GM04503 (cell line): ENCODE measurements at places on chromosomes 6 and 20.

DNA sequence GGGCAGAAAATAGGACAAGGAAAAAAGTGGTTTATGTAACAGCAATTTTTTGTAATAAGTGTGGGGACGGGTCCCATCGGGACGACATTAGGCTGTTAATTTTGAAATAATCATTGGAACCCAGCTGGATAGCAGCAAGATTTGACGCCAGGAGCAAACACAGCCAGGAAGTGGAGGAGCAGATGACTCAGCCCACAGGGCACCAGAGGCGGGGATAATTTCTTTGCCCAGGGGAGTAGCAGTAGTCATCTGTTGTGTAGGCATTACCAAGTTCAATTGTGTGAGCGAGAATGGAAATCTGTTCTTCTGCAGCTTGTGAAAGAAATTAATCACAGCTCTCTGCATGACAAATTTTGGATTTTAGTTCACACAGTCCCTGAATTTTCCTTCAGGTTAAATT lies 22.6 kb upstream of the RIN2 start:
- DNase-seq = no peak

GRCh38 chr20:53364646-53365045 lies 229.0 kb downstream of the ZNF217 start:
- DNase-seq = no peak

DNA sequence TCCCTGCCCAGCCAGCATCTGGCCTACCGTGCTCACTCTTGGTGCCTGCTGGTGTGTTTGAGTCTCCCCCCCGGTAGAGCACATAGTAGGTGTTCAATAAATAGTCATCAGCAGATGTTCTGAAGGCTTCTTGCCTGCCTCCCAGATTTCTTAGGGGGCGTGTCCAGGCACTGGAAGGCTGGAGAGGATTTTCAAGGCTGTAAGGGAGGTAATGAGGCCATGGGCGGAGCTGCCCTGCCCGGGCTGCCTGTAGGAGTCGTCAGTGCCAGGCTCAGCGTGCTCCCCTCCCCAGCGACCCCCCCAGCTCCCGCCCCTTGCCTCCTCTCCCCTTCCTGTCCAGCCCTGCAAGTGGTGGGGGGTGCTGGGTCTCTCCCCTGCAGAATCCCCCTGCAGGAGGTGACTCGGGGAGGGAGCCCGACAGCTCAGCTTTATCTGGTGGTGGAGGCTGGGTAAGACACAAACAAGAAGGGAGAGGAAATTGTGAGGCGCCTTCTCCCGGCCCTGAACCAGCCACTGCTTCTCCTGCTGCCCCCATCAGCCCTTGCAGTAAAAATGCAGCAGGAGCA lies 55.9 kb downstream of the BCAS4 start:
- no peak for DNase-seq

DNA sequence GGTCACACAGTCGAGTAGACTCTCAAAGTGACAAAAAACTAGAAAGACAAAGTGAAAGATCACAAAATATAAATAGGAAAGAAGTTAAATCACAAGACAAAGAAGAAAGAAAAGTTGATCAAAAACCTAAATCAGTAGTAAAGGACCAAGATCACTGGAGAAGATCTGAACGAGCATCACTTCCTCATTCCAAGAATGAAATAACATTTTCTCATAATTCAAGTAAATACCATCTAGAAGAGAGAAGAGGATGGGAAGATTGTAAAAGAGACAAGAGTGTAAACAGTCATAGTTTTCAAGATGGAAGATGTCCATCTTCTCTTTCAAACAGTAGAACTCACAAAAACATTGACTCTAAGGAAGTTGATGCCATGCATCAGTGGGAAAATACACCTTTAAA lies 31.6 kb upstream of the GJA10 start:
- DNase-seq = no peak

DNA sequence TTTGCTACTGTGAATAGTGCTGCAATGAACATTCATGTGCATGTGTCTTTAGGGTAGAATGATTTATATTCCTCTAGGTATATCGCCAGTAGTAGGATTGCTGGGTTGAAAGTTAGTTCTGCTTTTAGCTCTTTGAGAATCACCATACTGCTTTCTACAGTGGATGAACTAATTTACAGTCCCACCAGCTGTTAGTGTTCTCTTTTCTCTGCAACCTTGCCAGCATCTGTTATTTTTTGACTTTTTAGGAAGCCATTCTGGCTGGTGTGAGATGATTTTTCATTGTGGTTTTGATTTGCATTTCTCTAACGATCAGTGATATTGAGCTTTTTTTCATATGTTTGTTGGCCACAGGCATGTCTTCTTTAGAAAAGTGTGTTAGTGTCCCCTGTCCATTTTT lies 40.0 kb downstream of the PLG start:
- no peak for DNase-seq

- no peak for DNase-seq
Measured at GRCh38 chr6:91653895-91654294, 1067.0 kb upstream of the MAP3K7 start.

DNA sequence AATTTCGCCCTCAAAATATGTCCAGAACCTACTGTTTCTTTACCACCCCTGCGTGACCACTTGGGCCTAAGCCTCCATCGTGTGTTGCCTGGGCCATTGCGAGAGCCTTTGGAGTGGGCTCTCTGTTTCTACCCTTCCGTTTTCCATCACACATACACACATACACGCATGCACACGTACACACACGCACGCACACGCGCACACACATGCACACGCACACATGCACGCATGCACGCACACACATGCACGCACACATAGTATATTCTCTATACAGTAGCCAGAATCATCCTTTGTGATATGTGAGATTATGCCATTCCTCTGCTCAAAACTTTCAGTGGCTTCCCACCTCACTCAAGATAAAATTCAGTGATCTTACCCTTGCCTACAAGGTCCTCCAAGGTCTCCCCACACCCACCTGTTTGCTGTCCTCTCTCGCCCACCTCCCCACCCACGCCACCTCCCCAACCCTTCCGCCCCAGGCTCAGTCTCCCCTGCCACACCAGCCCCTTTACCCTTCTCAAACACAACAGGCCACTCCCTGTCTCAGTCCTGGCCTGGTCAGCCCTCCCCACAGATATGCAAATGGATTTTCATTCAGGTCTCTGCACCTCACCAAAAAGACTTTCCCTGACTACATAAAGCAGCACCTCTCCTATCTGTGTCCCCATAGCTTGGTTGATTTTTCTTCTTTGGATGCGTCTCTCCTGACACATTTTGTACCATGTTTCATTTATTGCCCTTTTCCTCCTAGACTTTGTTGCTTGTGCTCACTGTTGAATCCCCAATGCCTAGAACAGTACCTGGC lies 559.6 kb downstream of the CD83 start:
- DNase-seq = no peak

- DNase-seq = no peak
Measured at GRCh38 chr6:156868385-156868784, 91.2 kb downstream of the ARID1B start.

- DNase-seq = no peak
Measured at GRCh38 chr6:13378669-13379590, 50.6 kb upstream of the TBC1D7 start.

GRCh38 chr6:44260451-44261297 lies 3.3 kb upstream of the SLC35B2 start:
- DNase-seq = no peak

DNA sequence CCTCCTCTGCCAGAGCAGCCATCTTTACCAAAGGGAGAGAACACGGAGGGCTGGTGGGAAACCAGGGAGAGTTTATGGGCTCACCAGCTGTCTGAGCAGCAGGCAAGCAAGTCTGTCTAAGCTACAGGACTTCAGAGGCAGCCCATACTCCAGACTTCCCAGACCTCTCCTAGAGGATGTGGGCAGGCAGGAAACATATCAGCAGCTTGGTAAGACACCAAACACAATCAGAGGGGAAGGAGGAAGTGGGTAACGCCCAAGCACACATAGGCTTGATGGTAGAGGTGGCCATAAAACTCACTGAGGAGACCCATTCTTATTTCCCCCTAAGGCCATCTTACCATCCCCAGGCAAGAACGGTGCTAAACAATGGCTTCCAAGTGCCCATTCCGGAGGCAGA lies 143.1 kb upstream of the ARID1B start:
- no peak for DNase-seq

- DNase-seq = no peak
Measured at GRCh38 chr6:109912118-109912517, 66.0 kb upstream of the GPR6 start.

DNA sequence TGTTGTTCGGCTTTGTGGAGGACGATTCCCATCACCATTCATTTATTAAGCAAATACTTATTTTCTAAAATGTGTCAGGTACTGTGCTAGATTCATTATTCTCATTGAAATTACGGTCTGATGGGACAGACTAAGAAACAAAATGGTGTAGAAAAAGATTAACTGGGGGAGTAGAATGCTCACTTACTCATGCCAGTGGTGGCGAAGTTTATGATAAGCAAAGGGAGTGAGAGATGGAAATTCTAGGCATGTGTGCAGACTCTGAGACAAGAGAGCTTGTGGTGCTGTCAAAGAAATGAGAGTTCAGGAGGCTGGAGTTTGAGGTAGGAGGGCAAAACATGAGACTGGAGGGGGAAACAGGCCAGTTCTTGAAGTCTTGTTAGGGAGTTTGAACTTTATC lies 896 bp downstream of the RPP21 start:
- DNase-seq = no peak

DNA sequence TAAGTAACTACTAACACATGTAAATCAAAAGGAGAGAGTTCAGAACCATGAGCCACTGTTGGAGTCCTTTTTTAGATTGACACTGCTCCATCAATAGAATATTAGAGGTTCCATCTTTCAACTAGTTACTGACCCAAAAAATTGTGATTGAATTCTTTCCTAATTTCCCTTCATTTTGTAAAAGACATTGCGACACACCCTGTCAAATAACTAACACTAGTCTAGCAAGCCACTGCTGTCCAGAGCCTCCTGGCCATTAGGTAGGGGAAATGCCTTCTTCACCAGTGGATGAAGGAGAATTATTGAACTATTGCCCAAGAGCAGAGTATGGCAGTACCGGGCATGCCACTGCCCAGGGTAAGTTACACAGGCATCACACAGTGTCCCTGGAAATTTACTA lies 282.3 kb downstream of the FOXA2 start:
- no peak for DNase-seq

DNA sequence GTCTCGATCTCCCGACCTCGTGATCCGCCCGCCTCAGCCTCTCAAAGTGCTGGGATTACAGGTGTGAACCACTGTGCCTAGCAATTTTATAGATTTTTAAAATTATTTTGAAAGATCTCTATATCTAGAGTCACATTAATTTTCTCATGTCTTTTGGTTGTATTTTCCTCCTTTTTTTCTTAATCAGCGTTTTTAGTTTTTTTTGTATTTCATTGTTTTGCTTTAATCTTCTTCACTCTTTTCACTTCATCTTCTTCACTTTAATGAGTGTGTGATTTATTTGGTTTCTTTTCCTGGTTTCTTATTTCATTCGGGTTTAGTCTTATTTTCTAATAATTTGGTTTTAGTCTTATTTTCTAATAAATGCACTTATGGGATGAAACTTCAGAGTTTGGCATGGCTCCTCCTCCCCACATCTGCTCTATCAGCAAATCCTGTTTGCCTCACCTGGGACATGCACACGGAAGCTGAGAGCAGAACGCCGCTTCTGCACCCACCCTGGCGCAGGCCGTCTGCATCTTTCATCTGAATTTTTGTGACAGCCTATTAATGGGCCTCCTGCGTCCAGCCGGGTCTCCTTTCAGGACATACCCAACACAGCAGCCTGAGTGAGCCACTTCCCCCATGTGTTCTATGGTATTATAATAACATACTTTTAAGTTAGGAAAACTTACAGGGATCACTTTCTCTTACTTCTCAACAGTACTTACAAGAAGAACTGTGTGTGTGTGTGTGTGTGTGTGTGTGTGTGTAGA lies 35.5 kb downstream of the DTD1 start:
- no peak for DNase-seq

GRCh38 chr6:144667532-144668503 lies 382.7 kb downstream of the UTRN start:
- no peak for DNase-seq
